Chondrocyte (in vitro differentiated cells): ENCODE measurements at places on chromosomes 1 and 21. TPM values are rescaled to one million over a fixed set of nuclear protein-coding genes. Genes with fewer than 3 reads are reported as not detected.

The GBP7 gene
- not detected in 3 replicates for total RNA-seq

The ANKRD65 gene
- total RNA-seq = not detected in 3 replicates

The SIPA1L2 gene
- total RNA-seq = 8.9 to 9.5 TPM (median 9.0 TPM) in 3 replicates

The CAMK1G gene
- total RNA-seq = not detected in 3 replicates

The ZFYVE9 gene
- total RNA-seq = 20.7 to 21.6 TPM (median 20.9 TPM) in 3 replicates

The ITLN2 gene
- total RNA-seq = not detected in 3 replicates

The TNFRSF8 gene
- total RNA-seq = not detected in 3 replicates

The RYR2 gene
- total RNA-seq = 0.02 to 0.15 TPM (median 0.12 TPM) in 3 replicates

The HES5 gene
- total RNA-seq = not detected in 3 replicates

The SLC25A34 gene
- total RNA-seq = 0.90 to 1.9 TPM (median 1.3 TPM) in 3 replicates

GRCh38 chr1:7865978-7866377, 13.1 kb upstream of the UTS2 start:
- no peak for DNase-seq

DNA sequence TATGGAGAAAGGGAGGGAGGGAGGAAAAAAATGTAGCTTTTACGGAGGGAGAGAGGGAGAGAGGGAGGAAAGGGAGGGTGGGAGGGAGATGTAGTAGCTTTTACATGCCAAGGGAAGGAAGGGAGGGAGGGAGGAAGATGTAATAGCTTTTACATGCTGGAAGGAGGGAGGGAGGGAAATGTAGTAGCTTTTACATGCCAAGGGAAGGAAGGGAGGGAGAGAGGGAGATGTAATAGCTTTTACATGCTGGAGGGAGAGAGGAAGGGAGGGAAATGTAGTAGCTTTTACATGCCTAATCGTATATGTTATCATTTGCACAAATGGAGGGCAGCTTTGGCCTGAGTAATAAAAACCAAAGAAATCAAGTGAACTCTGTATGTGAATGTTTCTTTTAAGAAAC, 35.6 kb downstream of the EEIG2 start:
- no peak for DNase-seq

DNA sequence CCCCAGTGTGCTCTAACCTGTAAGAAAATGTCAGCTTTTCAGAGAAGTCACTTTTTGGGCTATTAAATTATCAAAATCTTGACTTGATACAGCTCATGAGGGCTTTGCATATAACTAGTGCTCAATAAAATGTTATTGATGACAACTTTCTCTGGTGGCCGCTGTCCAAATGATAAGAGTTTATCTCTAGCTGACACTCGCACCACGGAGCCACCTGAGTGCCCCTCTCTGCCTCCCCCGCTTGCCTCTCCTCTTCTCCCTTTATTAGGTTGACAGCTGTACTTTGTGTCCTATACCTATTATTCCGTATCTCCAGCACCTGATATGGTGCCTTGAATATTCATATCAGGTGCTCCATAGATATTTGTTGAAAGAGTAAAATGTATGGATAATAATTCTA, 82.8 kb downstream of the PHTF1 start:
- no peak for DNase-seq

DNA sequence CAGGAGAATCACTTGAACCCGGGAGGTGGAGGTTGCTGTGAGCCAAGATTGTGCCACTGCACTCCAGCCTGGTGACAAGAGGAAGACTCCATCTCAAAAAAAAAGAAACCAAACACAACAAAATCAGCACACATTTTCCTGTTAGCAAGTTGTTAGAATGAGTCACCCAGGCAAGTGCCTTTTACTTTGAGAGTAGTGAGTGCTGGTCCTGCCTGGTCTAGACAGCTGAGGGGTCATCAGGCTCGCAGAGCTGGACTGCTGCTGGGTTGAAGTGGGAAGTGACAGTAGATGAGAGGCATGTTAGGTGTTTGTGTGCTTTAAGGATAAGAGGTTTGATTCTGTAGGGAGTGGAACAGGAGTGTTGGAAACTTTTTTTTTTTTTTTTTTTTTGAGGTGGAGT, 31.9 kb downstream of the GNPAT start:
- no peak for DNase-seq

- DNase-seq = no peak
Observed at GRCh38 chr1:40794048-40794447, 10.5 kb downstream of the KCNQ4 start.

- no peak for DNase-seq
Observed at GRCh38 chr1:247574236-247574635, 13.9 kb upstream of the OR2G2 start.

GRCh38 chr1:99950486-99950885, 19.3 kb upstream of the SLC35A3 start:
- no peak for DNase-seq

DNA sequence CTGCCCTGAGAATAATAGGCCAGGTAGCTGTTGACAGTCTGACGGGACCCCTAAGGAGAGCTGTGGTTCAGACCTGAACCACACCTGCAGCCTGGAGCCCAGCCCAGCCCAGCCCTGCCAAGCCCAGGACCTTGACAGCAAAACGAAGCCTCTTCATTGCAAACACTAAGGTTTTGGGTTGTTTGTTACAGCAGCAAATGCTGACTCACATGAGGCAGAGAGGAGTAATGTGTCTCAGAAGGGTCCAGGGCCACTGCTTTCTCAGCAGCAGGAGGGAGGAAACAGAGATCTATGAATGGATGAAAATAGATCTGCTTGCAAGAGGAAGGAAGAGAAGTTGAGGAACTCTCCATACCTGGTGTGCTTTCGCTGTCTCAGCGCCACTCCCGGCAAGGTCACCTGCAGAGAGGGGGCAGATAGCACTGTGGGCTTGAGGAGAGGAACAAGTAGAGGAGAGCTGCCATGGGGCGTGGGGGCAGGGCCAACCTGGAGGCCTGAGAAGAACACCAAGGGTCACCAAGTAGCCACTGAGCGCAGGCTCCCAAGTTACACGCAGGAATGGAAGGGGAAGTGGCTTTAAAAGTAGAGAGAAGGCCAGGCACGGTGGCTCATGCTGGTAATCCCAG, 127.2 kb downstream of the ZNF281 start:
- no peak for DNase-seq

DNA sequence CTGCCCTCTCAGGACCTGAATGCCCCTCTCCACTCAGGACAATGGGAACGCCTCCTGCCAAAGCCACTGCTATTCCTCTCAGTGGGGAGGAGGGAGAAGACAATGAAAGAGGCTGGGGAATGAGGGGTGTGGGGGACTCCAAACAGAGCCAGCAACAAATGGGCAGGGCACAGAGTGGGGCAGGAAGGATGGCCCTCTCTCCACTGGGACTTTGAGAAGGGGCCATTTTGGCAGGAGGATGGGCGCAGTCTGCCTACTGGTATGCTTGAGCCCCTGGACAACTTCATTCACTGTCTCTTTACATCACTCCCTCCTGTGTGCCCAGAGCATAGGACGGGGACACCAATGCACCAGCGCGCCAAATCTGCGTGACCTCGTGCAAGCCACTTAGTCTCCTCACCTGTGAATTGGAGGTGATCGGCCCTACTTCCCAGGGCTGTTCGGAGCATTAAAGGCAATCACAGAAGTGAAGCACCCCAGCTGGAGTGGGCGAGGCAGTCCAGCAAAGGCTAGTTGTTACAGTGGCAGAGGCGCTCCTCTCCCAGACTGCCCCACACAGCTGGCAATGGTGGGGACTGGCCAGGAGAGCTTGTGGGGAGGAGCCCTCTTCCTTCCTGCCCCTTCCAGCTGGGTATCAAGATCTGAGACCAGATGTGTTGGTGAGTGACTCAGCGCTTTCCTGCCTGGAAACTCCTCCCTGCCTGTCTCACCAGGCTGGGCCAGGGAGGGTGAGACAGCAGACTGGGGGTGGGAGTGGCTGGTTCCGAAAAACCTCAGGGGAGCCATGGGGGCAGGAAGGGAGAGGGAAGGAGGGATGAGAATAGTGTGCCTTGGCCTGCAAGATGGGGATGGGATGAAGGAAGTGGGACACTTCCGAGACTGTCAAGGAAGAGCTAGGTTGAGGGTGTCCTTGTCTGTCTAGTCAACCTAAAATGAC, 22.4 kb upstream of the SYNC start:
- no peak for DNase-seq

GRCh38 chr1:107669996-107670395, 295.0 kb downstream of the VAV3 start:
- DNase-seq = no peak

DNA sequence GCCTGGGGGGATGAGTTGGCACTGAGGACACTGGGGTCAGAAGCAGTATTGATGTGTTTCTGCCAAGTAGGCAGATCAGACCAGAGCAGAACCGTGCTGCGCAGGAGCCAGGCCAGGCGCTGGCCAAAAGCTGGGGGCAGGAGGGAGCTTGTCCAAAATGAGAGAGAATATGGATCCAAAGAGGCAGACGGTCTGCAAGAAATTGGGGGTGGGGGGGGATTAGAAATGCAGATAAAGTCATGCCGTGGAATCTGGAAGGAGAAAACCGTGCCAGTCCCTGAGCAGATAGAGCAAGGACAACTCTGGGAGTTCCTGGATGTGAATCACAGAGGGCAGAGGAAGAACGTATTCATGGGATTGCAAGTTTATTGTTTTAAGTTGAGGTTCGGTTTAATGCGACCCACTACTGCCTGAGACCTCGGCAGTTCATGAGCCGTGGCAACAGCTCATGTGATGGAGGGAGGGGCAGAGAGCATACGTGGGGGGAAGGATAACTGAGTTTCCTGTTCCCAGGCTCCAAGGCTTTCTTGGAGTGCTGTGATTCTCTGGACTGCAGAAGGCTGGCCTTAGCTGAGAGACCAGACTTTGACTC, 224.0 kb downstream of the FGGY start:
- DNase-seq = no peak

DNA sequence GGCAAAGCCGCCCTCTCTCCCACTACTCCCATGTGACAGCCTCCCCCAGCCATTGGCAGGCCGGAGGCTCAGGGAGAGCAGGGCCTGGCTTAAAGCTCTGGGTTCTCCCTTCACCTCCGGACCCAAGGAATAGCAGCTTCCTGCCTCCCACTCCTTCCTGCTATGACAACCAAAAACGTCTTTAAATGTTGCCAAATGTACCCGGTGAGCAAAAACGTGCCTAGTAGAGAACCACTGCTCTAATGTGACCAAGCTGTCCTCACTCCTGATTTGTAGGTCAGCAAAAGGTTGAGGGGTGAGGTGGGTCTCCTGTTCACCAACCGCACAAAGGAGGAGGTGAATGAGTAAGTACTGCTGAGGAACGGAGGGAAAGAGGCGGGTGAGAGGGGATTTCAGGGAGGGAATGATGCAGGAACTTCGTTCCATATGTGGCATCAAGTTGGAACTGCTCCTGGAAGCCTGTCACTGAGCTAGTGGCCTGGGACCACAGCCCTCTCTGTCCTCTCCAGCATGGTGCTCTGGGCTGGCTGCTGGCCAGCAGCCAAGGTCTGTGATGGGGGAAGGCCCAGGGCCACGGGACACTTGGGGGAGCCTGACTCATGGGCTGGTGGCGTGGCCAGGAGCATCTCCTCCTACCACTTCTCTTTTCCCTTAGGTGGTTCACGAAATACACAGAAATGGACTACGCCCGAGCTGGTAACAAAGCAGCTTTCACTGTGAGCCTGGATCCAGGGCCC, 5.7 kb downstream of the MRTO4 start:
- no peak for DNase-seq

DNA sequence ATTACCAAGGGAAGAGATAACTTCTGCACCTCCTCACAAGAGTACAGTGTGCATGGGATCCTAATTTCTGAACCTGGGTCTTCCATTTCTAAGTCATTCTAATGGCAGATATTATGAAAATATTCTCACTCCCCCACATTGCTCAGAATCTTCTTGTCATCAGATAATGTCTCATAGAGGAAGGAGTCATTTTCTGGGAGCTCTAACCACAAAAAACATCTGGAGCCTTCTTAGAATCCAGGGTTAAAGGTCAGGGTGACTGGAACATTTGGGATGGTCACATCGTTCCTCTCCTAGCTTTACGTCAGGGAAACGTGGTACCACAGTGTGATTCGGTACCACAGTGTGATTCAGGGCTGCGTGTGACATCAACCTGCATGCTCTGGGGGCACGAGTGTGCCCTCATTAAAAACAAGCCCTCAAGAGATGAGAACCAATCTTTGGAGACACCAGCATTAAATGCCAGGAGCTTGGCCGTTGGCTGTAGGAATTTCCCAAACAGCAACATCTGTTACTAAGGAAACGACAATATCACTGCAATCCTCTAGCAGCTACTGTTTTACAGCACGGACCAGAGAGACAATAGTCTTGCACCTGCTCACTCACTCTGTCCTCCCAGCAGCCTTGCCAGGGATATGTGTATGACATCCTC, 179.1 kb downstream of the PSMG1 start:
- DNase-seq = no peak
